ENCODE measurements at places on chromosomes 6 and 20. TPM values are rescaled to one million over a fixed set of nuclear protein-coding genes. Genes with fewer than 3 reads are reported as not detected.

- DNase-seq, result no peak
These were observed 392.9 kb upstream of the IMPG1 start for GRCh38 chr6:76465410-76465809.

- DNase-seq, result peak; percentile 42
These were observed 54.2 kb downstream of the IRF4 start for GRCh38 chr6:445571-446417.

DNA sequence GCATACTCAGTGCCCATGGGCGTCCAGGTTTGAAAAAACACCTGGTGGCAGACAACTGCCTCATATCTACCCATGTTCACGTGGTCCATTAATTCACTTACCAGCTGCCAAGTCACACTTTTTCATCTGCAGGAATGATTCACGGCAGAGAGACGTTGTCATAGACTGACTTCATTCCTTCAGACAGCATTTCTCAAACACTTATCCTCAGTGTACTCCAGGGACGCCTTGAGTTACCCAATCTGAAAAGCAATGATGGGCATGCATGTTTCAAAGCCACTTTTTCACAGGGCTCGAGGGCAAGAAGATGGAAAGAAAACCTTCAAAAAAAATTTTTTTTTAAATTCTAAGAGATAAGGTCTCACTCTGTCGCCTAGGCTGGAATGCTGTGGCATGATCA lies 6.0 kb downstream of the MMP24OS start:
- no peak for DNase-seq

- no peak for DNase-seq
These were observed 222.6 kb upstream of the CEP162 start for GRCh38 chr6:84450018-84450417.

DNA sequence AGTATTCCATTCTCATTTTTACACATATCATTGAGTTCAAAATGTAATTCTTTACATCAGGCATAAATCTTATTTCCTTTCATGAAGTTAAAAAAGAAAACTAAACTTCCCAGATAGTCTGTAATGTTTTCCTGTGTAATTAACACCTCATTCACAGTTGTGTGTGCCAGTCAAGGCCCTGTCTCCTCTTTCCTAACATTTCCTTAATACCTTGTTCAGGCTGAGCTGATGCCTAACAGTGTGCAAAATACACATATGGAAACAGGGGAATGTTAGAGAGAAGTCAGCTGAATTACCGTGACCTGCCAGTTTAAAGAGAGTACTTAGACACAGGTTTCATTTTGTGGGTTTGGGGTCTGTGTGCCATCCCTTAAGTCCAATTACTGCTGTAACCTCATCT lies 208.7 kb downstream of the COL9A1 start:
- DNase-seq, result no peak

- DNase-seq, result no peak
These were observed 229.2 kb upstream of the SUPT3H start for GRCh38 chr6:45606831-45607400.

GRCh38 chr20:2337142-2337541 lies 41.3 kb downstream of the TGM3 start:
- no peak for DNase-seq

DNA sequence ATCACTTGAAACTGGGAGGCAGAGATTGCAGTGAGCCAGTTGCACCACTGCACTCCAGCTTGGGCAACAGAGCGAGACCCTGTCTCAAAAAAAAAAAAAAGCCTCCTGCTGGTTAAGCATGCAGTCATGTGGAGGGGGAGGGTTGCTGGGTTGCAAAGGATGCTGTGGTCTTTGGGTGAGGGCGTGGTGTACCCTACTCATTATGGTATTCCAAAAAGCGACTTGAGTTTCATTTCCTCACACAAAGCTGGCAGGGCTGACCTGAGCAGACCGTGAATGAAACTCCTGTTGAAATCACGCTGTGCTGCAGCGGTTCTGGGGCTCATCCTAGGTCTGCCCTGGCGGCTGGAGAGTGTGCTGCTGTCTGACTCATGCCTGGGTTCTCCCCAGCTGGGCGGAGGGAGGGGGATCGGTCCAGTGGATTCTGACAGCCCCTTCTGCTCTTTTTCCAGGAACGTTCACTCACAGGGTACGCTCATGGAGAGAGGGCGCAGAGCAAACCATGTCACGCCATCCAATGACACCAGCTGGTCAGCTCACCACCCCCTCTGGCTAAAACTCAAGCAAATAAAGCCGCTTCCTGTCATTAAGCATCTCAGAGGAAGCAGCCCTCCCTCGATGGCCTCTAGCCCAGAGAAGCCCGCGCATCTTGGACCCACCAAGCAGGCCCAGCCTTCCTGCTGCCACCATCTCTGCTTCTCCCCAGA lies 166.2 kb downstream of the SCML4 start:
- DNase-seq, result peak; percentile 92

DNA sequence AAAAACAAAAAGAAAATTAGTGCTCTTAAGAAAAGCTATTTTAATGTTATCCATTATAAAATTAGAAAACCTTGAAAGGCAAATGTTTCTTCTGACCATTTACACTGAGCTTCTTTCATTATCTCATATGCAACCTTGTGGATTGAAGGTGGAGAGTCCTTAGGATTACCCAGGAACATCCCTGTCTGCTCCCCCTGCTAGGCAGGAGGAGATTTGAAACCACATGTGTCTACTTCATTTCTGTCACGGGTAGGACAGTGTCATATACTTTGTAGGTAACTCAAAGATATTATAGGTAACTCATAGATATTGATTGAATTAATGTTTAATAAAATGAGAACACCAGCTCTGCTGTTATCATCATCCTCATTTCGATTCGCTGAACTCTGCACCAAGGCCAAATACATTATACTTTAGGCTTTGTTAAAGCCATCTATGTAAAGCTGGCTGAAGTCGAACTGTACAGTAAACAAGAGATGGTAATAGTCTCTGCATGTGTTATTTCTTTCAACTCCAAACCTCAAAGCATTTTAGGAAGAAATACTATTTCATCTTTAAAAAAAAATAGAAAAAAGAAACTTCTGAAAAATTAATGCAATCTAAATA lies 49.5 kb downstream of the HDAC2 start:
- DNase-seq, result no peak

DNA sequence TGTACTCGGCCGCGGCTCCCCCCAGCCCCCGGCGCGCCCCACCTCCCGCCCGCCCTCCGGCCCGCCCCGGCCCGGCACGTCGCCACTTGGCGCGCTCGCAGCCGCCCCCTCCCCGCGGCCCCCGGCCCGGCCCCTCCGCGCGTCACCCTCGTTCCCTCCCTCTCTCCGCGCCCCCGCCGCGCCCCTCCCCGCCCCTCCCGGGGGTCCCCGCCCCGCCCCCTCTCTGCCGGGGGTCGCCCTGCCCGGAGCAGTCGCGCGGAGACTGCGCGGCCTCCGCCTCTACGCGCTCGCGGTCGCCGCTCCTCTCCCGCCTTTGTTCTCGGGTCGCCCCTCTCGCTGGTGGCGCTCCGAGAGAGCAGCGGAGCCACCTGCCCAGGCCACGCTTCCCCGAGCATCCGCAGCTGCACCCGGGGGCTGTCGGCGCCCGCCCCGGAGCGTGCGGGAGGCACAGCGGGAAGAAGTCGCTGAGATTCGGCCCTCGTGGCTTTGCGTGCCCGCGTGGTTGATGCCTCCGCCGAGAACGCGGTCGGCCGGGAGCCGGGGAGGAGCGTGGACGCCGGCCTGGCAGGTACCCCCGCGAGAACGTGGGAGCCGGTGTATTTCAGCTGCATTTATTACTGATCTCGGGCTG lies at the start of gene PHF10:
TSS of gene PHF10 (minus strand) at position 7 of the 631 bp plus-strand sequence. CDS start 569 bp downstream, outside the sequence.
- peak; percentile 77 for DNase-seq

DNA sequence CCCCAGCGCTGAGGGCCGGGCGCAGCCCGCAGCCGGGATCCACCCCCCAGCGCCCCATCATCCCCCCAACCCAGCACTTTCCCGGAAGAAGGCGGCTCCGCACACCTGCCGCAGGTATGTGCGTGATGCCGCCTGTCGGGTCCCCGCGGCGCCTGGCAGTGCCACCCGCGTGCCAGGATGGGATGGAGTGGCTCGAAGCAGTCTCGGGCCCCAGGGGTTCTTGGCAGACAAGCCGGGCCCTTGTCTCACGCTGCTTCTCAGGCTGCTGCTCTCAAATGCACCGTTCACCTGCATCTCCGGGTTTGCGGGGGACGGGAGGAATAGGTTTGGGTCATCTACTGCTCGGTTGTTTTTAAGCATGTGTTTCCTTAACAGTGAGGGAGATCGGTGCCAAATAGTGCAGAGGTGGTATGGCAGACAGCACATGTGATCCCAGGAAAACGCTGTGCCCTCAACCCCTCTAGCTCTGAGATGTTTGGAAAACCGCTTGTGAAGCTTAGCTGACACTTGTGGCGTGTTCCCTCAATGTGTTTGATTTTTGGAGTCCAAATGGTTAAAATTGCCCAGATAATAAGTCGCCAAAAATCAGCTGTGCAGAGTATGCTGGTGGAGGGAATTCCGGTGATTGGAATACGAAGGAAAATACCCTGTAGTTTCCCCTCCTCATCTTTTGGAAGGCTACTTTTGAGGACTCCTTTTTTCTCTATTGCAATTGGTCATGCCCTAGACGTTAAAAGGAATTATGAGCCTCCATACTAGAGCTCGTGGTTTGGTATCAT lies 926 bp downstream of the MYLIP start:
- peak; percentile 71 for DNase-seq

GRCh38 chr20:20719411-20719810 lies 7.0 kb upstream of the RALGAPA2 start:
- DNase-seq, result no peak

DNA sequence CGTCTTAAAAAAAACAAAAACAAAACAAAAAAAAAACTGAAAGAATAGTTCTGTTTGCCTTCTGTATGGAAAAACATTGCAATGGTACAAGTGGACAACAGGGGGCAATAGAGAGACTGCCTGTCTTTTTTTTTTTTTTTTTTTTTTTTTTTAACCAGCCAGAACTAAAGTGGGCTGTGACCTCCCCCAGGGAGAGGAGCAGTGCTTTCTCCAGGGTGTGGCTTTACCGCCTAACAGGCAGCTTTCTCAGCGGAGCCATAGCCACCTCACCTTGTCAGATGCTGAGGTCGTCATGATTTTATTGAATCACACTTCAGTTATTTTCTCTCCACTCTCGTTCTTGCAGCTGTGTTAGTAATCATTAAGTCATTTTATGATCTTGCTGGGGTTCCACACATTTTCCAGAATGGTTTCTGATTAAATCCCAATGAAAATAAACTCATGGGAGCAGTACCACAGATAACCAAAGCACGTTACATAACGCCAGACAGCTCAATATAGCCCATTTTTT lies 78.4 kb downstream of the GMPR start:
- no peak for DNase-seq

- no peak for DNase-seq
These were observed 235.2 kb downstream of the SOX4 start for GRCh38 chr6:21828704-21829103.

DNA sequence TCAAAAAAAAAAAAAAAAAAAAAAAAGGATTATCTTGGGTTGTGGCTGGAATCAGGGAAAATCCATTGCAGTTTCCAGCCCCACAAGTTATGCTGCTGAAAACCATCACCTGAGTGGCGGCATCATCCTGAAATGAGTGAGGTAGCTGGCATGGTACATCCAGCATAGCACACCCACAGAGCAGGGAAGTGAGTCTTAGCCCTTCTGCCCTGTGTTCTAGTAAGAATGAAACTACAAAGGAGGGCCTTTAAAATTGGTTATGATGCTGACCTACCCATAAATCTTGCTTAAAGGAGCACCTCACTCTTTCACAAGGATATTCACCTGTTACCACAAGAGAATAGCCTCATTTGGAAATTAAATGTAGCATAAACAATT lies 119.2 kb downstream of the NFATC2 start:
- no peak for DNase-seq

GRCh38 chr20:44850272-44850671 lies 35.2 kb upstream of the YWHAB start:
- no peak for DNase-seq

DNA sequence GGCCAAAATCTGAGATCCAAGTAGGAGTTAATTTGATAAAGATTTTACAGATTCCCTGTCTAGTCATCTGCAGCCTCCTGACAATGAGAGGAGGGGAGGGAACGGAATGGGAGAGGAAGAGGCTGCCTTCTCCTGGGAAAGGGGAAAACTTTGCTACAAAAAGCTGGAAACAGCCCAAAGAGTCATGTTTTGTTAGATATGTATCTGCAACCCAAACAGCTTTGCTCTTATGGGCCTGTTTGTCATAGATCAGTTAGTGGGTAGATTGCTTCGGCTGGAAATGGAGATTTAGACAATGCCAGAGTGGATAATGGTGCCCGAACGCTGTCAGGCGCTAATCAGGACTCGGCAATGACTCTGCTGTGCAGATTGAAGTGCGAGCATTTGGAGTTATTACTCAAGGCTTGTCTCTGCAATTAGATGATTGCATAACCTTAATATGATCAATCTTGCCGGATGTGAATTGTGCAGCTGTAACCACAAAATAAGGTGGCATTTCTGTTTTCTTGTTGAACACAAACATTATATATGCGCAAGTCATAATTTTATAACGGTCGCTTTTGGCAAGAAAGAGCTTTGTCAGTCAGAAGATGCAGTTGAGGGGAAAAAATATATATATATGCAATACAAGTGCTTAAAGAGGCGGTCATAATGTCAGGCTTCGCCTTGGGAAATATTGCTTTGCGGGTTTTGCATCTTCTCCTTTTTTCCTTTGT lies 92.4 kb upstream of the MAFB start:
- DNase-seq, result no peak

DNA sequence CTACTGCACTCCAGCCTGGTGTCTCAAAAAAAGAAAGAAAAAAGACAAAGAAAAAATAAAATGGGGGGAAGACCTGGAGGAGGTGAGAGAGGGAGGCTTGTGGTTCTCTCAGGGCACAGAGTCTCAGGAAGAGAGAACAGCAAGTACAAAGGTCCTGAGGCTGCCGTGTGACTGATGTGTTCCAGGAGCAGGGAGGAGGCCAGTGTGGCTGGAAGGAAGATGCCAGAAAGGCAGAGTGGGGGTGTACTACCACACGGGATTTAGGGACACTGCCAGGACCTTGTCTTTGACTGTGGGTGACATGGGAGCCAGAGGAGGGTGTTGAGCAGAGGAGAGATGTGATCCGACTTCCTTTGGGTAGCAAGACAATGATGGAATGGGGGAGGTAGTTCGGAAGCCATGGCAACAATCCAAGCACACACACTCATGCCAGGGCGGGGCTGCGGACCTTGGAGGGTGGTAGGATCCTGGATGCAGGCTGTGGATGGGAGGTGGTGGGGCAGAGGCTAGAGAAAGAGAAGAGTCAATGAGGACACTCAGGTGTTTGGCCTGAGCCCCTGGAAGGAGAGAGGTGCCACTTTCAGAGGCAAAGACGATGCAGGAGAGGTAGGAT lies 136.4 kb upstream of the PTPN1 start:
- DNase-seq, result peak; percentile 73

GRCh38 chr20:2637246-2637645 lies 15.2 kb upstream of the NOP56 start:
- no peak for DNase-seq

The CNBD2 gene
- 9.1 TPM for total RNA-seq

The HLA-G gene
- total RNA-seq, result not detected

The MATN4 gene
- total RNA-seq, result not detected

The LEMD2 gene
- 85.3 TPM for total RNA-seq

The SHLD1 gene
- total RNA-seq, result 15.5 TPM

The GSS gene
- 58.0 TPM for total RNA-seq

The PPP1R16B gene
- 6.5 TPM for total RNA-seq

The MUCL3 gene
- not detected for total RNA-seq

The KCNG1 gene
- 3.7 TPM for total RNA-seq

The LZTS3 gene
- total RNA-seq, result 31.4 TPM

The LAMA5 gene
- total RNA-seq, result 328 TPM

The MAP3K5 gene
- 46.2 TPM for total RNA-seq

The GATA5 gene
- total RNA-seq, result 45.3 TPM

The BTN2A1 gene
- 33.9 TPM for total RNA-seq

The PPP1R14C gene
- total RNA-seq, result 4.4 TPM
